ELR (cell line): ENCODE measurements at places on chromosomes 2 and 18.
A peak's percentile ranks its signal among the peaks of the same experiment; 100 is the strongest.

GRCh38 chr18:49183921-49184320 lies 233.2 kb upstream of the SMAD7 start:
- DNase-seq = peak; percentile 63

DNA sequence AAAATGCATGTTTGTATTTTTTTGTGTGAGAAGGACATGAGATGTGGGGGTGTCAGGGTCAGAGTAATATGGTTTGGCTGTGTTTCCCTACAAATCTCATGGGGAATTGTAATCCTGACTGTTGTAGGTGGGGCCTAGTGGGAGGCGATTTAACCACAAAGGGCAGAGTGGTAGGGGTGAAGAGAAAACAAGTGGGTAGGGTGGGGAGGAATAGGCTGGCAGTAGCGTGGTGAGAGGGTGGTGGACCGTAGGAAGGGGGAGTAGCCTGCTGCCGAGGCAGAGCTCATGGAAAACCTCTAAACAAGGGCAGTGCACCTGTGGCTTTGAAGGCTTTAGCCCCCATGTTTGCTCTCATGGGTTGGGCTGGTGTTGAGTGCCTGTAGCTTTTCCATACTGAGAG lies 152.8 kb upstream of the ZNF519 start:
- no peak for DNase-seq

- peak; percentile 69 for DNase-seq
Observed at GRCh38 chr2:199977984-199978415, 22.6 kb downstream of the MAIP1 start.

GRCh38 chr18:10546557-10547300 lies 20.9 kb downstream of the NAPG start:
- DNase-seq = no peak

DNA sequence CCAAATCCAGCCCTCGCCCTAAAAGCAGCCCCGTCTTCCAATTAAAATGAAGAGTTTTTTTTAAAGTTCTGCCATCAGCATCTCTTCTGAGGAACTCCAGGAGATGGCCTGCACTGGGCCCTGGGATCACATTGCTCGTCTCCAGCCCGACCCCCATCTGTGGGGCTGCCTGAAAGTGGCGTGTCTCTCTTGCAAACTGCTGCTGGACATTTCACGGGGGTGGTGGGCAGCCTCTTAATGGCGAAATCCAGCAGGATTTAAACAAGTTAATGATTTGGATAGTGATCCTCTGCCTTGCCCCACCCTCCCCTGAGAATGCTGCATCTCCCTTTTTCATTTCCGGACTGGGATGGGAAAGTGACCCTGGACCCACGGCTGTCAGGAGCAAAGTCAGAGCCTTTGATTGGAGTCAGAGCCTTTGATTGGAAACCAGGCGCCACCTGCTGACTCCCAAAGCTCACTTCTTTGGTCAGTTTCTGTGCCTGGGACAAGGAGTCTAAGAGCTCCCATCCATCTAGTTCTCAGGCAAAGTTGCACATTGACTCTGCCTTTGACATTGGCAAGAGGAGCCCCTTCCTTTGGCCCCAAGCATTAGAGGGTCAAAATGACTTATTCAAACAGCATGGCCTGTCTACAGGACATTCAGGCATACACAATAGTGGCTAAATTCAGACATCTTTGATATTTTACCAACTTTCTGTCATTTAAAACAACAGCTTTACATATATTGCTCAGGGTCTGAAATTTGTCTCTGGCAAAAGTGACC lies 155.2 kb downstream of the SH3BP4 start:
- peak; percentile 82 for DNase-seq

DNA sequence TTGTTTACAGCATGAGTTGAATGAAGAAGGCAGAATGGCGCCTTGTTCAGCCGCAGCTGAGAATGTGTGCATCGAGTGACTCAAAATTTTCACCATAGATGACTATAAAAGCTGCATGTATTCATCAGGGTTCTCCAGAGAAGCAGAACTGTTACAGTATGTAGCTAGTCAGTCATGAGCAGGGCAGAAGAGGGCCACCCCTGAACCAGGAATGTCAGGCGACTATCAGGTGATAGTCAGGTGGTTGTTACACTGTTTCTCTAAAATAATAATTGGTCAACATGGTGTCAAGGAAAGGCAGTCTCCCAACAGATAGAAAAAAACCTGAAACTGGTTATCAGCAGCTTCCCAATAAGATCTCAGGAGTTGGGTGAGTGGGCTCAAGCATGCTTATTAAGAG lies 20.2 kb upstream of the NOSTRIN start:
- DNase-seq = no peak

DNA sequence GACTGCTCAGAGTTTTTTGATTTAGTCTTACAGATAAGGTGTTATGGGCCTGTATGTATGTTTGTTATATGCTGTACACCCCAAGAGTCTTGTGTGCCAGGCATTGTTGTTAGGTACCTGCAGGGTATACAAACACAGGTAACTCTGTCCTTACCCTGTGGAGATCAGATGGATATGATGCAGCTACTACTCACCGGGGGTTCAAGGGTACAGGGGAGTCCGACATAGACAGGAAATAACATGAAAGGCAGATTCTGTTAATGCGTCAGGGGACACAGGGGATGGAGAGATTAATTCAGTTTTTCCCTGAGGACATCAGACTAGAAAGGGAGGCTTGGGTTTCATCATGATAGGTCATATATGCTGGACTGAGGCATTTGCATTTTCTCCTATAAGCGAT lies 31.3 kb downstream of the TRAK2 start:
- no peak for DNase-seq

DNA sequence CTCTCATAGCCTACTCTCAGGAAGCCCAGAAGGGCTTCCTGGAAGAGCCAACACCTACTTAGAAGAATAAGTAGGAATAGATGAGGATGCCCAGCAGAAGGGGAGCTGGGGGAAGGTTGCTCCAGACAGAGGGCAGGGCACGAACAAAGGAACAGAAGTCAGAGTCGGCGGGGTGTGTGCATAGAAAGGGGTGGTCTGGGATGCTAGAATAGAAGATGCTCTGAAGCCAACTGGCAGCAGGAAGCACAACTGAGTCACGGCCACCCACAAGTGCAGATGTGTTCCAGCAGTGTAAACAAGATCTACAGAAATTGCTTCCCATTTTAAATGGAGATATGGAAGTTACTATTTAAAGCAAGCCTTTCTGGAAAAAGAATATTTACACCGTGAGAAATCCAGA lies 131.0 kb downstream of the ZNF532 start:
- no peak for DNase-seq

GRCh38 chr18:62838475-62839098 lies 123.2 kb downstream of the PHLPP1 start:
- no peak for DNase-seq

DNA sequence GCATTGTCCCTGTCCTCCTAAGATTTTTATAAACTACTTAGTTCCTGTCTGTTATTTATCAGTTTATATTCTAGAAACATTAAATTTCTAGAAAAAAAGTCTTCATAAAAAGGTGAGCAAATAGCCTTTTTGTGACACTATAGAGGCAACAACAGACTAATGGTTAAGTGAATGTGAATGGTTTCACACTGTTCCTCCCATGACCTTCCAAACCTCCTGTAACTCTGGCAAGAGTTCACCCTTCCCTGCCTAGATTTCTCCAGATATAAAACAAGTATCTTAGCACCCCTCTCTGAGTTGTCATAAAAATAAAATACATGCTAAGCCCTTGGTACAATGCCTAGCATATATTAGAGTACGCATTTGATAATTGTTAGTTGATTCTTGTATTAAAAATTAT lies 29.2 kb downstream of the COBLL1 start:
- DNase-seq = no peak

GRCh38 chr2:218282173-218282991 lies 9.9 kb downstream of the TMBIM1 start:
- no peak for DNase-seq

- no peak for DNase-seq
Observed at GRCh38 chr2:66582104-66582986, 147.4 kb downstream of the MEIS1 start.

- DNase-seq = no peak
Observed at GRCh38 chr18:71808616-71809015, 735.5 kb downstream of the CBLN2 start.

- no peak for DNase-seq
Observed at GRCh38 chr2:156363141-156363540, 30.6 kb upstream of the NR4A2 start.

- no peak for DNase-seq
Observed at GRCh38 chr2:27989149-27989548, 98.6 kb downstream of the BABAM2 start.

DNA sequence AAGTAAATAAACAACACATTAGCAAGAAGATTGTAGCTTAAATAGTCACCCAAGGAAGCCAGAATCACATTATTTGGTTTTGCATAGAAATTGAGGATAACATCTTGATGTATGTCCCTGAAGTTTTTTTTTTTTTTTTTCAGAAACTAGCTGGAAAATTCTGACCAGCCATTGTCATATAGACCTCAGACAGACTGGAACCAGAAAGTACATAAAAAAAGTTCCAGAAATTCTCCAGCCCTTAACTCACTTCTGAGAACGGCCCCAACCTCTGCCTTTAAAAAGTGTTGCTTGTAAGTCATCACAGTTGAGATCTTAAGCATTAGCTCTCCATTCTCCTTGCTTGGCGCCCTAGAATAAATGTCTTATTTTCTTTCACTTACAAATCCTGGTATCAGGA lies 350.5 kb downstream of the CCDC85A start:
- DNase-seq = peak; percentile 86

DNA sequence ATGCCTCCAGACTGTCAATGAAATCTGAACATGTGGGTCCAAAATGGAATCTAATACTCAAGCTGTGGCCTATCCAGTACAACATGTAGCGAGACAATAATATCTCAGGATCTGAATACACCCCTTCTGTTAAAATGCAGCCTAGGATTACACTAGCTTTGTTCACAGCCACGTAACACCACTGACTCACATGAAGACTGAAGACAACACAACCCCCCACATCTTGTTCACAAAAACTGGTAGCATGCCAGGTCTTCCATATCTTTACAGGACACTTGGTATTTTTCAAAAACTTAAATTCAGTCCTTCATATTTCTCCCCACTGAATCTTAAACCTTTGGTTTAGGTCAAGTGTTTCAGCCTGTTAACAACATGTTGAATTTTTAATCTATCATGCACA lies 84.2 kb downstream of the SLC8A1 start:
- peak; percentile 87 for DNase-seq

- no peak for DNase-seq
Observed at GRCh38 chr2:121245913-121246312, 39.1 kb downstream of the TFCP2L1 start.

- DNase-seq = no peak
Observed at GRCh38 chr2:60544062-60544461, 9.4 kb downstream of the BCL11A start.

DNA sequence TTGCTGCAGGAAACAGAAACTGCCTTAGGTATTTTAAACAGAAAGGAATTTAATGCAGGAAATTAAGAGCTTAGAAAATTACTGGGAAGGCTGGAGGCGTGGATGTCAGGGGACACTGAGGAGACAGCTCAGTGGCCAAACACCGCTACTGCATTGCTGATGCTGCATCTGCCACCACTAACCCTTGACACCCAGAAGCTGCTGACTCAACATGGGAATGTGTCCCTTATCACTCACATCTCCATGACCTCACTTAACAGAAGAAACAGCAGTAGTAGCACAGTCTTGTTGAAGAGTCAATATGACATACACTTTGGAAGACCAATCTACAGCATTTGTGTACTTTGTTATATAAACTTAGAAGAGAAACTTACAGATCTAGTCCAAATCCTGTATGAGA lies 906.1 kb downstream of the SLC4A3 start:
- peak; percentile 93 for DNase-seq

GRCh38 chr18:47287911-47288585 lies 36.6 kb upstream of the SKOR2 start:
- no peak for DNase-seq

- DNase-seq = no peak
Observed at GRCh38 chr2:1563943-1564891, 151.0 kb downstream of the TPO start.

DNA sequence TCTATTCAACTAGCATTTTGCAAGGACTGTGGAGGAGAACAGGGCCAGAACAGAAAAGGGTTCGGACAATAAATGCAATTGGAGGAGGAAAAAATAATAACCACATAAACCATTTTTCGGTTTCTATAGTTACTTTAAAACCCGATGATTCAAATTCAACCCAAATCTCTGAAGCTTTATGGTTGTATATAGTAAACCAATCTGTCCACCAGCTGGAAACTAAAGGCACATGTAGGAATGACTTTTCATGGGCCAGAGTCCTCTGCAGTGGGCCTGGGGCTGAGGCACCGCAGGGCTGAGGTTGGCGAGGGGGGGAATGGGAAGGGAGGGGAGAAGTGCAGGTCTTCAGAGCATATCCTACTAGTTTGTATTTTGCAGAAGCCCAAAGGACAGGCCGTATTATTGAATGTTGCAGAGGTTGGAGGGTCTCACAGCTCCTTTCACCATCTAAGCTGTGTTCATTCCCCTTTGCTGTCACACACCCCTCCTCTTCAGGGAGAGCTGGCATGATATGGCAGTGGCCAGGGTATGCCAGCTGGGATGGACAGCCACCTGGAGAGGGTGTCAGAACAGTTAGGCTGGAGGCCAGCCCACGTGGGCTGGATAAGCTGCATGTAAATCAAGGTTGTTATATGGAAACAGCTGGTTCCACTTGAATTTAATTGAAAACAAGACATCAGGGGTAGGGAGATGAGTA lies 267.1 kb downstream of the PRKCE start:
- no peak for DNase-seq

- DNase-seq = no peak
Observed at GRCh38 chr18:22974001-22974400, 40.9 kb downstream of the RBBP8 start.

- DNase-seq = no peak
Observed at GRCh38 chr2:240589850-240590525, 3.5 kb downstream of the CAPN10 start.

DNA sequence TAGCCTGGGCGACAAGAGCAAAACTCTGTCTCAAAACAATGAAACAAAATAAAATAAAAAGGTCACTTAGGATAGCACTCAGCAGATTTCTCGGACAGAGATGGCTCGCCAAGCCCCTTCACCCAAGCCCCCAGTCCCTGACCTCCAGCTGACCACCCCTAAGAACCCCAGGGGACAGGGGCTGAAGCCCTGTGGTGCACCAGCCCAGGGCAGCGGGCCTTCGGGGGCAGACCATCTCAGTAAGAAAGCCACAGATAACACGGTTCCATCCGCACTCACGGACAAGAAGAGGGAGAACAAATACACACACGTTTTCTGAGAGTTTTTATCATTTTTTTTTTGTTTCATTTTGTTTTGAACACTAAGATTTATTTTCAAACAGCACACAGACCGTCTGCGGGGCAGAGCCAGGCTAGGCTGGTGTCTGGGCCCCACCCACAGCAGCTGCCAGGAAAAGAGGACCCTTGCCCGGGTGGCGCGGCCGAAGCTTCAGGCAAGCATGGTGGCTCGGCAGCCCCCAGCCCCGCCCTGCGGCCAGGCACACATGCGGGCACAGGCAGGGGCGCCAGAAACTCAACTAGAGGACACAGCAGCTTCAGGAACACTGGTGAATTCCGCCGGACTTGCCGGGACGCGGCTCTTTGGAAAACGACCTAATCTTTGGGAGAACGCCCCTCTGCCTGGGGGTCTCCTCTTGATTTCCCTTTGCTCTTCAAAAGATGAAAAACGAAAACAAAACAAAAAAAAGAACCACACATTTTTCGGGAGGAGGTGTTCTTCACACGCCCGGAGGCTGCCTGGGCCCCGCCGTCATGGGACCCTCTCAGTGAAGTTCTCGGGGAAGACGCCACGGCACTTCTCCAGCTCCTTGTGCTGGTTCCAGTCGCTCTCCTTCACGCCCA lies 59.0 kb downstream of the BIN1 start:
- no peak for DNase-seq

GRCh38 chr2:31335921-31336585 lies 78.5 kb downstream of the XDH start:
- DNase-seq = peak; percentile 70

GRCh38 chr2:38145236-38145635 lies 69.3 kb upstream of the CYP1B1 start:
- DNase-seq = peak; percentile 33
